ENCODE measurements at places on chromosomes 6 and 20.

DNA sequence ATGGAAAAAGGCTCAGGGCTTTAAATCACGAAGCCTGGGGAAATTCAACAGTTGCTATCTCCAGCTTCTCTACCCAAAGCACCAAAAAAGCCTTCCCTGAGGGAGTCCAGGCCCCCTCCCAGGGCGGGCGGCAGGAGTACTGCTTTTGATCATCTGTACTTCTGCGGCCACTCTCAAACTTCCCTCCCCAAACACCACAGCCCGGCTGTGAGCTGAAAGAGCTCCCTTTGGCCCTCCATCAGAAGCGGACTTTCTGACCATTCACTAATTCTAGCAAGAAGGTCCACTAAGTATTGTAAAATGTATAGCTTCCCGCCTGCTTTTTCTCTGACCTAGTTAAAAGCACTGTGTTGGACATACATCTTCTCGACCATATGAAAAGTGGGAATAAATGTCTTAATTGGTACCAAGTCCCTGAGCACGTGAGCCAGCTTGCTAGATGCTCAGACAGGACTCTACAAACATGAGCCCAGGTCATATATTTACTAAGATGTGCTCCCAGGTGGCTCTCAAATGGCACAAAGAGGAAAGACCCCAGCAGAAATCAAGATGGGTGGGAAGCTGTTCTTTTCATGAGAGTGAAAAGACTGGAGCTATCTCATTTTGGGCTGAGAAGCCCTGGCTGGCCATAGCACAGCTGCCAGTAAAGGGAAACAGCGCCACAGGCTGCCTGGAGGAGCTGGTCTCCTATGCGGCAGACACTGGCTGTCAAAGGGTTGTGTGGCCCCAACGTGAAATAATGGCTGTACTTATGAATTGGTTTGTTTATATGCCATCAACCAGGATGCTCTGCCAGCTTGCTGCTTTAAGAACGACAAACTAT lies 58.6 kb downstream of the GFOD1 start:
- DNase-seq, result no peak

- DNase-seq, result no peak
These were observed 1.2 kb downstream of the FOXA2 start for GRCh38 chr20:22582964-22583772.

- no peak for DNase-seq
These were observed 185.8 kb downstream of the QKI start for GRCh38 chr6:163600331-163600730.

GRCh38 chr6:33199687-33200218 lies 712 bp downstream of the RXRB start:
- DNase-seq, result no peak

- no peak for DNase-seq
These were observed 44.1 kb upstream of the ADGRF4 start for GRCh38 chr6:47654255-47654654.

GRCh38 chr6:34563513-34563870 lies 7.4 kb upstream of the SPDEF start:
- DNase-seq, result no peak

GRCh38 chr6:118895261-118895560 lies 1.3 kb downstream of the ASF1A start:
- no peak for DNase-seq

DNA sequence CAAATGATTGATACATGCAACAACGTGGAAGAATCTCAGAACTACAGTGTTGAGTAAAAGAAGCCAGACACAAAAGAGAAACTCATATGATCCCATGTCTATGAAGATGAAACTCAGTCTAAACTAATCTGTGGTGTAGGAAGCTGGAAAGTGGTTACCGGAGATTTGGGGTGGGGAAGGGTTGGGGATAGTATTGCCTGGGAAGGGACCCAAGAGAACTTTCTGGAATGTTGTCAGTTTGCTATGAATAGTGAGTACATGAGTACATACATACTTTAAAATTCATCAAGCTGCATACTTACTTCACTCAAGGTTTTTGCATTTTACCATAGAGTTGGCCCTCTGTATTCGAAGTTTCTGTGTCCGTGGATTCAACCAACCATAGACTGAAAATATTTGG lies 106.0 kb downstream of the SAMD5 start:
- no peak for DNase-seq

GRCh38 chr6:42268835-42269204 lies 51.2 kb upstream of the MRPS10 start:
- no peak for DNase-seq

DNA sequence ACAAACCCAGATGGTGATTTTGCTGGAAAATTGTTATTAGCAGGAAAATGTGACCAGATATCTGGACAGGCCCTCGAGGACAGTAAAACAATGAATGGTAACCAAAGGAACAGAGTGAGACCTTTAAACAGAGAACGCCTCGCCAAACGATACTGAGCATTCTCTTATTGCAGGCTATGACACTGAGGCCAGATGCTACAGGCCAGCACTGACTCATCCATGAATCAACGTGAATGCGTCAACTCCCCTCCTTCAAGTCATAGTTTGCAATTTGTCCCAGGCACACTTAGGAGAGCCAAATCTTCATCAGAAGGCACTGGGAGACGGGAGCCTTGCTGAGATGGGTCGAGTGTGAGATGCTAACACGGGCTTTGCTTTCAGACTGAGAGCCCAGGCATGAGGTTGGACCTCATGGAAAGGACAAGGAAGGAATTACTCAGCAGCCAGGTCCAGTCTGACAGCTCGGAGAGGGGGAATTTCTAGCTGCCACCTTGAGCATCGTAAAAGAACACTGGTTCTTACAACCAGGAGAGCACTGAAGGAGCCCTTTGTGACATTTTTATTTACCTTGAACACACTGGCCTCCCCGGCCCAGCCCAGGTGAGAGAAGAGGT lies 60.7 kb downstream of the BMP7 start:
- DNase-seq, result no peak

GRCh38 chr6:101528801-101529200 lies 135.3 kb downstream of the GRIK2 start:
- no peak for DNase-seq

DNA sequence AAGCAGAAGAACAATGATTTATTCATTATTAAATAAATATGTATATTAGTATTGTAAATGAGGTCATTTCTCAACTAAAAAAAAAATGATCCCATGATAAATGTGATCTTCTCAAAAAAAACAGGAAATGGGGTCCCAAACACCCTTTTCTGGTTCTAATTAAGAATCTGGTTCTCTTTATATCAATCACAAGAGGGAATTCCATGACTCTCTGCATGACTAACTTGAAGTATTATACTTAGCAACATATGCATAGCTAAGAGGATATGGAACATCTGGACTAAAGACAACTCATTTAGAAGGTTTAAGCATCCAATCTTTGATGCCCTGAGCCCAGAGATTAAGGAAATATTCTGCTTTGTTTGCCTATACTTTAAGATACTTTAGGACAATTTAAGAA lies 89.7 kb upstream of the EMILIN3 start:
- no peak for DNase-seq

- peak; percentile 100 for DNase-seq
These were observed 323.6 kb downstream of the CD83 start for GRCh38 chr6:14440940-14441781.

- DNase-seq, result no peak
These were observed at the start of gene DUSP22 for GRCh38 chr6:291697-292505. Gene DUSP22, plus strand, starts transcription at chr6:292487. Its CDS starts 53 bp downstream, at chr6:292540.

DNA sequence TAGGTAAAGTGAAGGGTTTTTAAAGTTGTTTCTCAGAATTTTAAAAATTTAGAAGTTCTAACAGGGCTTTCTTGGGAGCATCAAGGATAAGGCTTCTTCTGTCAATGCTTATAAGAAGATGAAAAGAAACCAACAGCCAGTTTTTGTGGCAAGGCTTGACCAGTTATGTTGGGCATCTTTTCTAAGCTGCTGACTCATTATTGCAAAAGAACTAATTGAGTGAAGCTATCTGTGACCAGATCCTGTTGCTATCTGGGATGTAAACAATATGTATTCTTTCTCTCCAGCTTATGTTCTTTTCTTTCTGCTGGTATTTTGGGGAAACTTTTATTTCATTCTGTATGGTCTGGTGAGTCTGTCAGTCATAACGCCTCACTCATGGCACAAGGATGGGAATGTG lies 643.8 kb downstream of the HDGFL1 start:
- DNase-seq, result no peak

DNA sequence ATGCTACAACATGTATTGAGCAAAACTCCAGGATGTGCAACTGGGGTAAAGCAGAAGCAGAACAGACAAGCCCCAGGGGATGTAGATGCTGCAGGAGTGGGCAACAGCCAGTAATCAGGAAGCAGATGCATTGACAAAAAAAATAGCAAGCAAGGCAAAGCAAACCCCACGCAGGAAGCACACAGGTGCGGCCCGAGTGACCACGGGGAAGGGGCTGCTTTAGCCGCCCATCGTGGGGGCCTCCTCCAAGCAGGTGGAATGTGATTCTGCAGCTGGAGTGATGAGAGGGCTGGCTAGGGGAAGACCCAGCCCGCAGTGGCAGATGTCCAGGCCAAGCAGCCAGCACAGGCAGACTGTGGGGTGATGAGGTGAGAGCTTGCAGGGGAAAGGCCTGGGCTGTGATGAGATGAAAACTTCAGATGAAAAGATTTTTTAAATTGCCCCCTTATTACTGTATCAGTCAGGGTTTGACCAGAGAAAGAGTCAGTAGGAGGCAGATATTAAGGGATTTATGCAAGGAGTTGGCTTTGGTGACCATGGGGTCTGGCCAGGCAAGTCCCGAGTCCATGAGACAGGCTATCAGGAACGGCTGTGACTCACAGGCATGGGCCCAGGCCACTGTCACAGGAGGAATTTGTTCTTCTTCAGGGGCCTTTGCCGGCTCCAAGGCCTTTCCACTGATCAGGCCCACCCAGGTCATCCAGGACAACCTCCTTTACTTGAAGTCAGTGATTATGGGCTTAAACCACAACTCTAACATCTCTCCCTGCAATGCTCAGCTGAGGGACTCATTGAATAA lies 207.6 kb downstream of the ANKRD60 start:
- DNase-seq, result no peak

- no peak for DNase-seq
These were observed 32.5 kb downstream of the POFUT1 start for GRCh38 chr20:32240205-32240604.

DNA sequence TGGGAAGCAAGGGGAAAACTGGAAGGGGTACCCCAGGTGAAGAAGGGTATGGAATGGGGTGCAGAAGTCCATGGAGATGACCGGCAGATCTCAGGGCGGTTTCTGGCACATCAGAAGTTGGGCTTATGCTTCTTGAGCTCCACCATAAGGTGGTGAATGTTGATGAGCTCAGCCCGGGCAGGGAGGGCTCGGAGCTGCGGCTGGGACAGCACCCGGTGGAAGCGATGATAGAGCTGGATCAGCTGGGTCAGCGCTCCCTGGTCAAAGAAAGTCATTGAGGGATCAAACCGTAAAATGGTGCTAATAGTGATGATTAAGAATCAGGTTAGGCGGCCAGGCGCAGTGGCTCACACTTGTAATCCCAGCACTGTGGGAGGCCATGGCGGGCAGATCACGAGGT lies 20.9 kb downstream of the VPS52 start:
- no peak for DNase-seq

DNA sequence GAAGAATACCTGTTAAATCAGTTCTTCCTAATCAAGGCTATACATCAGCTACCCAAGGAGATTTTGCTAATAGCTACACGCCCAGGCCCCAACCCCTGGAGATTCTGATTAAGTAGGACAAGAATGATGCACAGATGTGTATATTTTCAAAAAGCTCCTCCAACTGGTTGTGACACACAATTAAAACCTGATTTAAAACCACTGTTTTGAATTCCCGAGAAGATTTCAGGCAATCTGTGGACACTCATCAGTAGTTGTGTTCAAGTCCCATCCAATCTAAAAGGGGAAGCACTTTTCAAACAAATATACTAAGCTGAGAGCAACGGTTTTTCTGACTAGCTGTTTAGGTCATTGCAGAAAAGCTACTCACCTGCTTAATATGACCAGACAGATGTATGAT lies 118.9 kb upstream of the NHSL1 start:
- DNase-seq, result no peak

- DNase-seq, result no peak
These were observed 251.9 kb upstream of the RNF24 start for GRCh38 chr20:4267242-4267641.

DNA sequence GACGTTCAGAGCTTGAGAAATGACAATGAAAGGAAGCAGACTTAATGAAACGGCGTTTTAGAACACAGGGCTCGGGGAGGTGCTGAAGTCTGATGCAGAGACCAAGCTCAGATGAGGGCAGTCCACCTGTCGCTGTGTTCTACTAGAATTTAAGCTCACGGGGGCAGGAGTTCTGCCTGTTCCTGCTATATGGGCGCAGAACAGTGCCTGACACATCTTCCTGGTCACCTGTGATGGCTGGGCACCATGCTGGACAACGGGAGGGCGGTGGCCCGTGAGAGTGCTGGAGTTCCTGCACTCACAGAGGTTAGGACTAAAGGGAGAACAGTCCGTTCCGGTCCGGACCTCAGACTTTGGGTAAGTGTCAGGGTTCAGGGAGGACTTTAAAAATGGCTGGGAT lies 130.6 kb downstream of the ERMARD start:
- no peak for DNase-seq

- no peak for DNase-seq
These were observed 10.1 kb upstream of the SLC22A7 start for GRCh38 chr6:43287717-43288679.

DNA sequence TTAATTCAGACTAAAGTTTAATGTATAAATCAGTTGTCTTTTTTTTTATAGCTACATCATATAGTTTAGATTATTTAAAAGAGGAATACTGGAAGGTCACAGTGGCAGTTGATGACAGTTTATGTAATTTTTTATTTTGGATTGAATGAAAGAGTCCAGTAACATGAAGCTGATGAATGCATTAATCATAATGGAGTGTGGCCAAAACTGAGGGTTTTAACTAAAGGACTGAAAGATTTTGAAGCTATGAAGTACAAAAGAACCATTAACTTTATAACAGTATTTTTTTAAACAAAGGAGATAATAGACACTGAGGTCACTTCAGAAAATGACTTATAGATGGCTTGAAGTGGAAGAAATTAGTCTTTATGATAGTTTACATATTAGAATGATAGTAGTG lies 41.3 kb downstream of the TRMT11 start:
- DNase-seq, result no peak

Data from NCI-H748 treated with DMSO at 0.1 percent for 48 hours (cell line).